ENCODE measurements at places on chromosomes 6 and 20.

- DNase-seq: no peak
Measured at GRCh38 chr6:125867483-125867942, 76.8 kb downstream of the NCOA7 start.

DNA sequence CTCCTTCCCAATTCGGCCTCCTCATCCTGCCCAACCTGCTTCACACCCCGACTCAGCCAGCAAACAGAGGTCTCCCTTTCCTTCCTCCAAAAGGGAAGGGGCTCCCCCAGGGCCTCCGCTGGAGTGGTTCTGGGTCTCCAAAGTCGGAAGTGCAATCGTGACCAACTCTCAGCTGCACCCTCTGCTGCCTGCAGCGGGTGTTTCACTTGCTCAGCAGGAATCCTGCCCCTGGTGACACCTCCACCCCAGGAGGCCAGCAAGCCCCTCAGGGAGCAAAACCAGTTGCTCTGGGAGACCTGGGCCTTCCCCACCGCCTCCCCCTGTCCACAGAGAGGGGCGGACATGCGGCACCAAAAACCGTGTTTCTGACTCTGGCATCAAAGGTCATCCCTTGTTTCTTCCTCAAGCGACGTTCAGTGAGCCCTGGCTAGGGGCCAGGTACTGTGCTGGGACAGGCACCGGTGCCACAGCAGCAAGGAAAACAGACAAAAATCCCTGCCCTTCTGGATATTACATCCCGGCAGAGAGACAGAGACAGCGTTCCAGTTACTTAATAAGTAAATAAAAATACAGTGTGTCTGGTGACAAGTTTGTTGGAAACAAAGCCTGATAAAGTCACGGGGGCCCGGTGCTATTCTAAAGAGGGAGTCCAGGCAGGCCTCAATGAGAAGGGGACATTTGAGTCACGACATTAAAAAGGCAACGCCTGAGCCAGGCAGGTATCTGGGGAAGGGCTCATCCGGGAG is 219.0 kb downstream of the BMP7 start:
- no peak for DNase-seq

DNA sequence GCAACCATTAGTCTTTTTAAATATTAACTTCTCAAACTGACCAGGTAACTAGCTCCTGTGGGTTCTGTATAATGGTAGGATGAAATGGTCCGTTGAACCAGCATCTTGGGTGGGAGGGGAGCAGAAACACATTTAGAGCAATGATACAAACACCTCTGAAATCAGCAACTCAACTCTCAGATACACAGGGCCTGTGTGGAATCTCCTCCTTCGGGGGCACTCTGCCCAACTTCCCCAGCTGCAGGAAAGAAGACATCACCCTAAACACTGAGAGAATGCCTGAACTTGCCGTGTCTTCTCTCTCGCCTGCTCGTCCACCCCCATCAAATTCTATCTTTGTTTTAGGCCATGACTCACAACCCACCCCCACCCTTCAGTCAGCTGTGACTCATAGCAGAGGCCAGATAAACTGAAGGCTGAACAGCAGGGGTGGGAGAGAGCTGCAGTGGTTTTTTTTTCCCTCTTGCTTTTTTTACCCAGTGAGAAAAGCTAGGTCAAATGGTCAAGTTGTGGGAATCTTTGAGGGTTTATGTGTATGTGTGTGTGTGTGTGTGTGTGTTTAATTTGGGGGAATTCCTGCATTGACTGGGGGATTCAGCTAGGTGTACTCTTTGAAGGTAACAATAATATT is 593.4 kb upstream of the JAG1 start:
- peak; percentile 81 for DNase-seq

- DNase-seq: no peak
Measured at GRCh38 chr6:14149053-14149738, 31.6 kb downstream of the CD83 start.

DNA sequence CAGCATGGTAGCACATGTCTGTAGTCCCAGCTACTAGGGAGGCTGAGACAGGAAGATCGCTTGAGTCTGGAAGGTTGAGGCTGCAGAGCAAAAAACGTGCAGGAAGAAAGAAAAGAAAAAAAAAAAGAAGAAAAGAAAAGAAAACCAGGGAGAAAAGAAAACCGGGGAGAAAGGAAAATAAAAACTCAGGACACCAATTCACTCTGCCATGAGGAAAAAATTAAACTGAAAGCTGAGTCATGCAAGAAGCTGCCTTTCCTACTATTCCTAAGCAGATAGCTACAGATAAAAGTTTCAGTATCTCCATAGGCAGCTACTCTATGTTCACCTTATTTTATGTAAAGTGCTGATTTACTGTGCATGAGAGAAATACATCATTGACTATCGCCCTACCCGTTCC is 10.5 kb downstream of the PTGIS start:
- DNase-seq: no peak

- no peak for DNase-seq
Measured at GRCh38 chr20:62354811-62355341, 12.2 kb downstream of the LAMA5 start.

DNA sequence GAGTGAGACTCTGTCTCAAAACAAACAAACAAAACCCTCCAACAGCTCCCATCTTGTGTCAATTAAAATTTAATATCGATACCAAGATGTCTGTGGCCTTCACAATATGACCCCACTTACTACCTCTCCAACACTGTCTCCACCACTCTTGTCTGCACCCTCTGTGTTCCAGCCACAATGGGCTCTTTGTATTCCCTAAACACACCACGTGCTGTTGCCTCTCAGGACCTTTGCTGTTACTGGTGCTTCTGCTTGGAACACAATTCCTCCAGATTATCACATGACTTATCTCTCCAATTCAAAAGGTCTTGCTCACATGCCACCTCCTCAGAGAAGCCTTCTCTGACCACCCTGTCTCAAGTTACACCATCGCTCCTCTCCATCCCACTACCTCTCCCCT is 6.0 kb upstream of the HCK start:
- no peak for DNase-seq

GRCh38 chr6:75268988-75269354 is 15.6 kb downstream of the TMEM30A start:
- DNase-seq: no peak

DNA sequence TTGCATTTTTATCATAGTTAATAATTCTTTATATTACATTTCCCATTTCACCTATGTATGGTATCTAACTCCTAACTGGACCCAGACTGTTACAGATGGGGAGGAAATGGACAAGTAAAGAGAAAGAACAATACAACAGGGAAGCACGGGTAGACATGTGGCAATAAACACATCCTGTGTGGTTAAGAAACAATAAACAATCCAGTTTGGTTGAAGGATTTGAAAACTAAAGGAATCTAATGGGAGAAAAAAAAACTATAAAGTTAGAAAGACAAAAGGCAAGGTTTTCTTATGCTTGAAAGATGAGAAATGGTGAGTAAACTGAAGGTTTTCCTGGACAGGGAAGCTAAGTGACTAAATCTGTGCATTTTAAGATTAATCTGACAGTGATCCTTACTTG is 34.9 kb upstream of the ALDH8A1 start:
- no peak for DNase-seq

- DNase-seq: no peak
Measured at GRCh38 chr6:6588064-6588923, at the start of gene LY86. LY86 (plus strand) TSS chr6:6588720; CDS start chr6:6588735, 15 bp downstream.

DNA sequence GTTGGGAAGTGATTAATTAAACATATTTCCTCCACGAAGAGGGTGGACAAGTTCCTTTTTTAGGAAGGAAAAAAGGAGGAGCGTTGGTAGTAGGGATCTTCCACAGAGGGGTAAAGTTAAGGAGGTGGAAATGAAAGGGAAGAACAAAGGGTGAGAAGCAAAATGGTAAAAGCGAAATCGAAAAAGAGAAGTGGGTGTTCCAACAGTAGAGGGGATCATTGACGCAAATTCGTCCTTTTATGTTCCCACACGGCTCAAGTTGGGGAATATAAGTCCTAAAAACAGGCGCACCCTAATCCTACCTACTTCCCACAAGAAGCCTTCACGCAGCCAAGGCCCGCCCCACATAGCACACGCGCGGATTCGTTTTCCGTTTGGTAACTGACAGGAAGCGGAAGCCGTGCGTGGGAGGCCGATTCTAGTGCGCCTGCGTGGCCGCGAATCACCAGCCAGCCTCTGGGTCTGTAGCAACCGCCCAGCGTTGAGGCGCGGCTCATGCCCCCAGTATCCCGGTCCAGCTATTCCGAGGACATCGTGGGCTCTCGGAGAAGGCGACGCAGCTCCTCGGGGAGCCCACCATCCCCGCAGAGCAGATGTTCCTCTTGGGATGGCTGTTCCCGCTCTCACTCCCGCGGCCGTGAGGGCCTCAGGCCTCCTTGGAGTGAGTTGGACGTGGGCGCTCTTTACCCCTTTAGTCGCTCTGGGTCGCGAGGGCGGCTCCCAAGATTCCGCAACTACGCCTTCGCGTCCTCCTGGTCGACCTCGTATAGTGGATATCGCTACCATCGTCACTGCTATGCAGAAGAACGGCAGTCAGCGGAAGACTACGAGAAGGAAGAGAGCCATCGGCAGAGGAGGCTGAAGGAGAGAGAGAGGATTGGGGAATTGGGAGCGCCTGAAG is at the start of gene NKAPL:
NKAPL (plus strand) TSS at position 421 of the 901 bp plus-strand sequence; CDS start at position 496, 75 bp downstream.
- DNase-seq: no peak

- peak; percentile 99 for DNase-seq
Measured at GRCh38 chr6:90369024-90369519, 72.4 kb upstream of the BACH2 start.

- DNase-seq: no peak
Measured at GRCh38 chr20:56922497-56922896, 293.4 kb downstream of the TFAP2C start.

DNA sequence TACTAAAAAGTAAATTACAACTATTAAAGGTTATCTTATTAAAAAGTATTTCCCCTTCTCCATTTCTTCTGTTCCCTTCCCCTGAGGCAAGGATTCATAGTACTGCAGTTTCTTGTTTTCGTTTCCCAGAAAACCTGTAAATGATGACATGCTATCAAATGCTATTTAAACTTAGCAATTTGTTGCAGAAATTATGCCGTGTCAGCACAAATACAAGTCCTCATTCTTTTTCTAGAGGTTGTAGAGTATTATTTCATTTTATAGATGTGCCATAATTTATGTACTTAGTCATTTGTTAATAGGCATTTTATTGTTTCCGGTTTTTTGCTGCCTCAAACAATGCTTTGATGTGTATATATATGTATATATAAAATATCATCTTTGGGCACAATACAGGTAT is 268.4 kb downstream of the PLCB1 start:
- DNase-seq: no peak

- no peak for DNase-seq
Measured at GRCh38 chr20:63835021-63835858, 4.2 kb upstream of the ZBTB46 start.

DNA sequence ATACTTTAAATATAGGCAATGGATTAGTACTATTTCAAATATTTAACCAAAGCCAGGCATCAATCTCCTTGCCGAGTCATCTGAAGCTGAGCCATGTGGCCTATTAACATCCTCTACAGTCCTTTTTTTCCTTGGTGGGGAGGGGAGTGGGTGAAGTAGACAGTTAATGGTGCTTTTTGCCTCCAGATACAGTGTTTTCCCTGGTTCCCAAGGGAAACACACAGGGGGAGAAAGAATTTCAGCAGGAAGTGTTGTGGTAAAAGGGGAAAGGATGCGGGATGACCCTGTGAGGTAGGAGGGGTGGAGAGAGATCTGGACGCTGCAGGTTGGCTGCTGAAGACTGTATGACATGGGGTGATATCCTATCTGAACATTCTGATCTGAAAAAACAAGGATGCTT is 9.6 kb downstream of the CLDN20 start:
- DNase-seq: no peak

DNA sequence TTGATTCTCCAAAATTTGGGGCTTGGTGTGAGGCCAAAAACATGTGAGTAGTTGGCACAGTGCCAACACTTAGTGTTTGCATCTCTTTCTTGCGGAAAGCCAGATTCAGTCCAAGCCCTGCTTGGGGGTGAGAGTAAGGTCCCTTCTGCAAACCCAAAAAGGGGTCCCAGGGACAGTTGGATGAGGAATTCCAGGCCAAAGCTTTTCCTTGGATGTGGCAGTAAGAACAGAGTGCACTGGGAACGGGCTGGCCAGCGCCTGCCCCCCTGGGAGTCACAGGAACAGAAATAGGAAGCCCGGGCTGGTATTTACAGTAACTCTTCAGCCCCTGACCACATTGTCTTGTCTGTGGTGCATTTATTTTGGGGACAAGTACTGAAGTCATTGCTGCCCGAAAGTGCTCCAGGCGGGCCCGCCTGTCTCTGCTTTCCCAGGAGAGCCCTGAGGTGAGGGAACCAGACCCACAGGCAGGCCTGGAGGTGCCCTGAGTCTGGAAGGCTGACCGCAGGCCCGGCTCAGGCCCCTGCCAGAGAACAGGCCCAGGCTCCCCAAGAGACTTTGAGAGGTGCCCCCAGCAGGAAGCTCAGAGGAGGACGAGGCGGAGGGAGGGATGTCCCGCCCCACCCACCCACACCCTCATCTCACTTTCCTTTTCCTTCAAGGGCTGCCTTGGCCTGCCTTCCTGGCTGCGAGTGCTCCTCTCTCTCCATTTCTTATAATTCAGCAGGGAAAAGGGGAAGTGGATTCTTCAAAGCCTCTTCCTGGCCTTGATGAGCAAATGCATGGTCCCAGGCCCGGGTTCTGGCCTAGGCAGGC is 218.4 kb downstream of the MAFB start:
- no peak for DNase-seq

DNA sequence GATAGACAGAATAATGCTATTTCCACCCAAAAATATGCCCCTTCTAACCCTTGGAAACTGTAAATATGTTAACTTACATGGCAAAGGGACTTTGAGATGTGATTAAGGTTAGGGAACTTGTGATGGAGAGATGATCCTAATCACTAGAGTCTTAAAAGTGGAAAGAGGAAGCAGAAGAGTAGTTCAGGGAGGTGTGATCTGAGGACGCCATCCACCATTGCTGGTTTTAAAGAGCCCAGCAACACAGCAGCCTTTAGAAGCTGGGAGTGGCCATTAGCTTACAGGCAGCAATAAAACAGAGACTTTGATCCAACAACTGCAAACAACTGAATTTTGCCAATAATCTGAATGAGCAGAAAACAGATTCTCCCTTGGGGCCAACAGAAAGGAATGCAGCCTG is 30.6 kb downstream of the ZNF311 start:
- no peak for DNase-seq

- no peak for DNase-seq
Measured at GRCh38 chr6:84269947-84270733, 42.7 kb upstream of the CEP162 start.

DNA sequence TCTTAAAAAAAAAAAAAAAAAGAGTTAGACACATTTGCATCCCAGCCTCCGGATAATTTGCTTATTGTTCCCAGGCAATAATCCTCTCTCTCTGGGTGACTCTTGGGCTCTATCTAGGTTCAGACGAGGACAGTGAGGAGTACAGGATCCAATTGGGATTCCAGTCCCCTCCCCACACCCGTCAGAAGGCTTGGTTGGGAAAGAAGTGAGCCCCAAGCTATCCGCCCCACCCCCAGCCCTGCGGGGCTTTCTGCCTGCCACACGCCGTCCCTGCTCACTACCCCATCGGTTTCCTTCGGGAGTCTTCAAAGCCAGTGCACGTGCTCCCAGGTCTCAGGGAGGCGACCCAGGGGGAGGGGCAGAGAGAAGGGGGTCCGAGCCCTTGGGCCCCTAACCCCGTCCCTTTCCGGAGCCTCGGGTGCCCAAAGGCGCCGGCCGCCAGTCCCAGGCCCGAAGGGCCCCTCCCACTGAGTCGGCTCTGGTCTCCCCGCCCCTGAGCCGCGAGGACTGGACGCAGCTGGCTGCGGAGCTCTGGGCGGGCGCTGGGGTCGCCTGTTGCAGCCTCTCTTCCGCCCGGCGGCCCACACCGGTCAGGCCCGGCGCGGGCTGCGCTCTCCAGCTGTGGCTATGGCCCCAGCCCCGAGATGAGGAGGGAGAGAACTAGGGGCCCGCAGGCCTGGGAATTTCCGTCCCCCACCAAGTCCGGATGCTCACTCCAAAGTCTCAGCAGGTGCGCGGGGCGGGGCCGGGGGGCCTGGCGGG is 2.5 kb downstream of the MYMX start:
- no peak for DNase-seq

- no peak for DNase-seq
Measured at GRCh38 chr6:127177030-127177922, 58.8 kb downstream of the RSPO3 start.
